Stimulated activated CD8-positive, alpha-beta memory T cell treated with anti-CD3 and anti-CD28 coated beads, Interleukin-4, amount 100 ng/mL, for 48 hours (primary cell): ENCODE measurements at places on chromosomes 4 and X.

- no peak for DNase-seq
Observed at GRCh38 chr4:137200322-137200721, 332.0 kb downstream of the PCDH18 start.

DNA sequence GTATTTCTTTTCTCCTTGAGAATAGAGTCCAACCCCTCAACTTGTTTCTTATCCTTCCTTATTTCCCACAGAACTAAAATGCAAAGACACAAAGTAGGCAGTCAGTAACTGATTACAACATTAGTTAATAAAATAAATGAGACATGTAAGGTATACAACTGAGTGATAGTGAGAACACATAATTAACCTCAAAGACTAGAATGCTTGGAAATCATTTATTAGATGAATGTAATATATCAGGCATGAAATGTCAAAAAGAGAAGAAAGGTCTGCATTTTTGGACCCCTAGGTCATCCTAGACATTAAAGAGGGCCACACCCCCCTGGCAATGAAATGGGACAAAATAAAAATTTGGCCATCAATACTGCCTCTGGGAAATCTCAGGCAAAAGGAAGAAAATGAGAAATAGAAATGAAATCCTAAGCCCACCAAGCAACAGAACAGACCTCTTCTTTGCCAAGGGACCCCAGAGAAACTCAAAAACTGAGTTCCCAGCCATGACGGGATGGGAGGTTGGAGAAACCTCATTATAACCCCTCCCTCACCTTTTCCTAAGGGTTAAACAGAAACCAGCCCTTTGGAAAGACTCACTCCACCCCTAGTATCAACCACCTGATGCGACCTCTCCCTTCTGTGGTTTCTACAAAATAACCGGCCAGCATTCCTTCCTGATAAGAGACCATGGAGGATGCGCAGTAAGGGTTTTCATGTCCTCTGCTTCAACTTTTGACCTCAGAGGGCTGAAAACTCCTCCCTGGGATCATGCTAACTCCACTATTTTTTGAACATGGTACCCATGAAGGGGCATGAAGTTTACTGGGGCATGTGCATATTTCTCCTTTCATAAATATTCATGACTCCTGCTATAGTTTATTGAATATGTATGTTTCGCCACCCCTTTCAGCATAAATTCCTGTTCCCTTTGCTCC lies 90.0 kb upstream of the EXOC1L start:
- DNase-seq: no peak

DNA sequence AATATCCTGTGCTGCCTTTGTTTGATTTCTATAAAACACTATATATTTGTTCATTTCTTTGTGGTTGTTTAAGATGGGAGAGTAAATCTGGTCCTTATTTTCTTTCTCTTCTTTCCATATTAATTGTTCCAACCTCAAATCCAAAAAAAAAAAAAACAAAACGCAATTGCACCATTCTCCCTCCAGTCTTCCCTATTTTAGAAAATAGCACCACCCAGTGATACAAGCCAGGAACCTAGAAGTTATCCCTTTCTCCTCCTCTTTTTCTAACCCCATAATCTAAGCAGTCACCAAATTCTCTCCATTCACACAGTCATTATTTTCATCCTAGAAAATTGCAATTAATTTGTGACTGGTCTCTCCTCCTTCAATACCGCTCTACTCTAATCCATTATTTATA lies 107.8 kb downstream of the GABRA3 start:
- no peak for DNase-seq

- no peak for DNase-seq
Observed at GRCh38 chrX:85379174-85379907, at the start of gene POF1B. POF1B (minus strand) TSS chrX:85379665; CDS start chrX:85379454, 211 bp downstream.

DNA sequence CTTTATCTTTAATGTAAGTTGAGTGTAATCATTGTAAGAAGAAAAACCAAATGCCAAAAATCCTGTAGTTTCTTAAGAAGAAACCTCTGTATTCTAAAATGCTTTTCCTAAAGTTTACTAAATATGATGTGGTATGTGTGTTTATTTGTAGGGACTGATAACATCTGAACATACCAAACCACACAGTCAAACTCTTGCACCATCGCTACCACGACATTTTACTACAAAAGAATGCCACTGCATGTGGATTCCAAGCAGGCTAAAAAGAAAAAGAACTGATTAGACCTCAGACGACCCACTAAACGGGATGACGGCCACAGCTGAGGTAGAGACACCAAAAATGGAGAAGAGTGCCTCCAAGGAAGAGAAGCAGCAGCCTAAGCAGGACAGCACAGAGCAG lies 46.1 kb downstream of the LAS1L start:
- DNase-seq: no peak

DNA sequence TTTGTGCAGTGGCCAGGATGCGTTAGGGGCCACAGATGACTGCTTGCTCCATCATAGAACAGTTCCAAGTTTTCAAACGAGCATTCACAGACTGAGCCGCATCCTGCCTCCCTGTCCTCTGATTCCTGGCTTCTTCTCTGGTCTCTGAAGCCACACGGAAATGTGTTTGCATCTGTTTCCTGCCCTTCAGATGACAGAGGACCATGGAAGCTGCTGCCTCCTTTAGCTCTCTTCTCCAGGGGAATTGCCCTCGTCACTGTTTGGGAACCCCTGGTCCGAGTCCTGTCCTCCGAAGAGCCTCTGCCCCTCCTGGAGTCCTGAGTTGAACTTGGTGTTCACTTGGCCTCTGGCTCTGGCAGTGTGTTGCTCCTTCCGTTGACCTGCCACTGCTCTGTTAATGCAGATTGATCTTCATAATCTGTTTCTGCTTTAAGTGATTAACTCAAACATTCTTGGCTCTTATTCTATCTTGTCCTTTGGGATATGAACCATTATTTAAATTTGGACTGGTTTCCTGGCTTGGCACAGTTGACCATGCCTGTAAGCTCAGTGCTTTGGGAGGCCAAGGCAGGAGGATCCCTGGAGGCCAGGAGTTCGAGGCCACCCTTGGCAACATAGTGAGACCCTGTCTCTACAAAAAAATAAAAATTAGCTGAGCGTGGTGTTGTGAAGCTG lies 96.0 kb downstream of the PTTG2 start:
- no peak for DNase-seq

GRCh38 chr4:121155893-121156292 lies 8.2 kb downstream of the TNIP3 start:
- no peak for DNase-seq

DNA sequence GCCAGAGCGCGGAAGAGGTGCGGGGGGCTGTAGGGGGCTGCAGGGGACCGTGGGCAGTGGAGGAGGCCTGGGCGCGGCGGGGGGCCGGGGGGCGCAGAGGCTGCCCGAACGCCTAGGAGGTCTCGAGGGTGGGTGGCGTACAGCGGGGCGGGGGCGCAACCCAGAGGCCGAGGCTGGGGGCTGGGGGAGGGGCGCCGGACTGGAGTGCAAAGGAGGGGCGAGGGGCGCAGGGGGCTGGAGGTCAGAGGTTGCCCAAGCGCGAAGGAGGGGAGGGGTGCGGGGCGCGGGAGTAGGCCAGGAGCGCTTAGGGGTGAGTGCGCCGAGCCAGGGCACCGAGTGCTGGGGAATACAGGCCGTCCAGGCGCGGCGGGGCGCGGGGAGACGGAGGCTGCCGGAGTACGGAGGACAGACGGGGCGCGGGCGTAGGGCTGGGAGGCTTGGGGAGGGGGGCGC lies 255 bp downstream of the GYG2 start:
- DNase-seq: no peak

- DNase-seq: no peak
Observed at GRCh38 chrX:111165902-111166301, 69.9 kb downstream of the PAK3 start.

DNA sequence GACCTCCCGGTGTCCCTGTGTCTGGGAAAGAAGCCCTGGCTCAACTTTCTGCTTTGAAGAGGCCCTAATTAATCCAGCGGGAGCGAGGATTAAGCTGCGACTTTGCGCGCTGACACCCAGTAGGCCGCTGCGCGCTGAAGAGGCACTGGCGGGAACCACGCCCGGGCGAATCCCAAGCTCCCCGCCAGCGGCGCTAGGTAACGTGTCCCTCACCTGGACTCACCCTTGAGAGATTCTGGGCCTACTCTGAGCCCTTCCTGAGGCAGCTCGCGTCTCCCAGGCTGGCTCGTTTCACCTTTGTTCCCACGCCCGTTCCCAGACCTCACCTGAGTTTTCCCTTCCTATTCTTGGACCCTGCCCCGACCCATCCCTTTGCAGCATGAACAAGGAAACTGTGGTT lies 616 bp upstream of the KLHL34 start:
- DNase-seq: no peak

GRCh38 chr4:113873508-113873907 lies 105.9 kb downstream of the ARSJ start:
- no peak for DNase-seq

GRCh38 chr4:155712846-155713245 lies 46.0 kb upstream of the GUCY1B1 start:
- no peak for DNase-seq

DNA sequence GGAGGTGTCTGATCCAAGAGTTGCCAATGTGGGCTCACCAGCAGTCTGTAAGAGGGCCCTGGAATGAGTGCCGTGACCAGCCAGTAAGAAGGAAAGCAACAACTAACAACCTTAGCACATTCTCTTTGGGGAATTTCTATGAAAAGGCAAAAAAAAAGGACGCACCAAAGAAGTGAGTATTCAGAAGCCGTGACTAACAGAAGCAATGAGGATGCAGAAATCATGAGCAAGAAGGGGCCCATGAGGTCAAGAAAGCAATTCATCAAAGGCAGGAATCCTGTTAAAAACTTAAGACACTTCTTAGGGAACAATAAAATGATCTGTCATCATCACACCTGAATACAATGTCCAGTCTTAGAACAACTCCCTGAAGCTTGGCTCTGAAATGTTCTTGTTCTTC lies 260.5 kb downstream of the RAPGEF2 start:
- no peak for DNase-seq

- DNase-seq: no peak
Observed at GRCh38 chr4:73871511-73872310, 2.5 kb downstream of the CXCL1 start.

DNA sequence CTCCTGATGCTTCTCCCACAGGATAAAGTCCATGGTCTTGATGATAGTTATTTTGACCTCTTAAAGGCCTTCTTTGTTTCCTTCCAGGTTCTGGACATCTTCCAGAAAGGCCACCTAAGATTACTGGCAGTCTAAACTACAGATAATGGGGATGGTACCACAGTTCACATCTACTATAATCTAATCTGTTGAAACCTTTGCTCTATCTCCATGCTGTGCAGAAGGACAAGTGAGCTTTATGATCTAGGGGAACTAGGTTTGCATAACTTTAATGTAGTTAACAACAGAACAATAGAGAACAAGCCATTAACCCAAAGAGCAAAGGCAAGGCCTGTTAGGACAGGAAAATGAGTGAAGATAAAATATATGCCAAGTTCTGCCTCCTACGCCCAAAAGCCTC lies 103.9 kb upstream of the KLHL13 start:
- DNase-seq: no peak

GRCh38 chrX:9267415-9267814 lies 197.4 kb upstream of the TBL1X start:
- DNase-seq: no peak

GRCh38 chrX:130555341-130555740 lies 153.6 kb downstream of the RBMX2 start:
- no peak for DNase-seq

GRCh38 chr4:155667568-155668511 lies 1.2 kb downstream of the GUCY1A1 start:
- peak; percentile 28 for DNase-seq
